ENCODE measurements at places on chromosomes 7 and 10.
A peak's percentile ranks its signal among the peaks of the same experiment; 100 is the strongest.

DNA sequence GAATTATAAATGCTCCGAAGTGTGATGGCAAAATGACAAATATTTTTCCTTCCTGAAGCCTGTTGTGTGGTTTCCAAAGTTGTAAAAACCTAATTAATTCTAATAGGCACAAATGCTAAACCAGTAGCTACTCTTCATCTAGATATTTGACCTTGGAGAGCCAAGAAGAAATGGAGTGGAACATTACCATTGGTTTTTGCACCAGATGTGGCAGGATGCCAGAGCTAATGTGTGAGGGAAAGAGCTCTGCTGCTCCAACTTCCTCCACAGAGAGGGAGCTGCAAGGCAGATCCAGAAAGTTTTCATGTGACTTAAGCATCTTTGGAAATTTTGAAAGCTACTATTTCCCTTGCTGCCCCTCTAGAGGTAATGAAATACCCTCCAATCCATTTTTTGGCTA lies 65.1 kb upstream of the HPS1 start:
- DNase-seq: no peak

DNA sequence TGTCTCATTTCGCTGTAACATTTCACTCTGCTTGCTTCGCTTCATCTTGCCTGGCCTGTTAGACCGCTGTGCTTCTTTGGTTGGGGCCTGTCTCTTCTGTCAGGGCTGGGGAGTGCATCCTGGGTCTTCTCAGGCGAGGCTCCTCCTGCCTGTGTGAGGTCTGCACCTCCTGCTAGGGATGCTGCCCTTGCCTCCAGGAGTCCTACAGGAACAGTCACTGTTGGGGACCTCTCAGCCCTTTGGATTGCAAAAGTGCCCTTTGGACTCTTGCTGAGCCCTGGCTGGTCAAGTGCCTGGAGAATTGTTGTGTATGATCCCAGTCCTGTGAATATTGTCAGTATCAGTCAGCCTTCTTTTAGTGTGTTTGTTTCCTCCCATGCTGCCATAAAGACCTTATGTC lies 84.1 kb downstream of the MDFIC start:
- DNase-seq: no peak

GRCh38 chr10:115093286-115093775 lies at the start of gene ATRNL1:
ATRNL1 (plus strand) TSS chr10:115093365; CDS start chr10:115093751, 386 bp downstream.
- DNase-seq: peak; percentile 52

DNA sequence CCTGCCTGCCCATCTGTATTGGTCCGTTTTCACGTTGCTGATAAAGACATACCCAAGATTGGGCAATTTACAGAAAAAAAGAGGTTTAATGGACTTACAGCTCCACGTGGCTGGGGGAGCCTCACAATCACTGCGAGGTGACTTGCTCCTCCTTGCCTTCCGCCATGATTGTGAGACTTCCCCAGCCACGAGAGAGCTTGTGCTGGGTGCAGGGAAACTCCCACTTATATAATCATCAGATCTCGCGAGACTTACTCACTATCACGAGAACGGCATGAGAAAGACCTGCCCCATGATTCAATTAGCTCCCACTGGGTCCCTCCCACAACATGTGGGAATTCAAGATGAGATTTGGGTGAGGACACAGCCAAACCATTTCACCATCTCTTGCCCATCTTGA lies 111.8 kb downstream of the MYL10 start:
- DNase-seq: no peak

- no peak for DNase-seq
Observed at GRCh38 chr10:116752969-116753665, 10.8 kb upstream of the HSPA12A start.

DNA sequence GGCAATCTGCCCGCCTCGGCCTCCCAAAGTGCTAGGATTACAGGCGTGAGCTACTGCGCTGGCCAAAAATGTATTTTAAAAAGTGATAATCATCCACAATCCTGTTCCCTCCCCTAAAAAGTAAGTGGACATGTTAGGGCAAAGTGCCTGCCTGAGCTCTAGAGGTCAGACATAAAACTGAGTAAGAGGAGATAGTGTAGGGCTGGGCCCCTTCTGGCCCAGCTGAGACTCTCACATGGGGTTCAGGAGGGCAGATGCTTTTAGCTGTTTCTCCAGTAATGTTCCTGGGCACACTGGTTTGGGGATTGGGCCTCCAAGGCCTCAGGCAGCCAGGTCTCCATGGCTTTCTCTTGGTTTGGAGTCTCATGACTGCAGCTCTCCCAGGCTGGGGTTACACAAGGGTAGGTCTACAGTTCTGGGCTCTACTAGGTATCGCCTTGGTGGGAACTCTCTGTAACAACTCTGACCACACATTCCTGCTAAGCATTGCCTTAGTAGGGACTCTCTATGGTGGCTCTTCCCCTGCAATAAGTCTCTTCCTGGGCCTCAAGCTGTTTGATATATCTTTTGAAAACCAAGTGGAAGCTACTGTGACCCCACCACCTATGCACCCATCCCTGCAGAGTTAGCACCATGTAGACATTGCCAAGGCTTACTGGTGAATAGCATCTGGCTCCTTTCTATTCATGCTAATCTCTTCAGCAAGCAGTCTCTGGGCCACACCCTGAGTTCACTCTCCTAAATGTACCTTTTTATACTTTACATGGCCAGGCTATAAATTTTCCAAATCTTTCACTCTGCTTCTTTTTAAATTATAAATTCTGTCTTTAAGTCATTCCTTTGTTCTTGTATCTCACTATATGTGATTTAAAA lies 6.9 kb upstream of the NUDCD3 start:
- no peak for DNase-seq

GRCh38 chr10:80497187-80498077 lies 40.3 kb upstream of the SH2D4B start:
- DNase-seq: no peak

- no peak for DNase-seq
Observed at GRCh38 chr7:101575168-101575567, 53.9 kb downstream of the MYL10 start.
